ENCODE measurements at places on chromosomes 1 and 21. TPM values are rescaled to one million over a fixed set of nuclear protein-coding genes. Genes with fewer than 3 reads are reported as not detected.

SIM2 gene
- total RNA-seq = not detected

S100A8 gene
- total RNA-seq = not detected

TSPAN2 gene
- not detected for total RNA-seq

CD2 gene
- total RNA-seq = not detected

RGS16 gene
- 0.20 TPM for total RNA-seq

DNAH14 gene
- 17.6 TPM for total RNA-seq

DNM3 gene
- total RNA-seq = 1.8 TPM

SPATA46 gene
- not detected for total RNA-seq

CD1D gene
- total RNA-seq = 0.39 TPM

SLC45A3 gene
- 0.37 TPM for total RNA-seq

EPHA10 gene
- total RNA-seq = not detected

IKBKE gene
- total RNA-seq = 16.4 TPM

IER5 gene
- total RNA-seq = 33.8 TPM

PKNOX1 gene
- total RNA-seq = 12.9 TPM

IFI44 gene
- total RNA-seq = 26.5 TPM

PAQR6 gene
- total RNA-seq = 0.59 TPM

DNASE2B gene
- total RNA-seq = not detected

IGSF3 gene
- total RNA-seq = 0.39 TPM

F3 gene
- total RNA-seq = 29.0 TPM

CD1E gene
- total RNA-seq = not detected

MAEL gene
- total RNA-seq = under 0.01 TPM

KCNC4 gene
- total RNA-seq = 1.1 TPM

AADACL3 gene
- not detected for total RNA-seq

GBP5 gene
- total RNA-seq = not detected

MAP10 gene
- total RNA-seq = 1.5 TPM

MAN1C1 gene
- 15.4 TPM for total RNA-seq

E2F2 gene
- 2.2 TPM for total RNA-seq

FCRL6 gene
- not detected for total RNA-seq

SHE gene
- under 0.01 TPM for total RNA-seq

MYOG gene
- total RNA-seq = not detected

FAM72B gene
- 5.3 TPM for total RNA-seq

SLC30A10 gene
- total RNA-seq = not detected

HSF2BP gene
- total RNA-seq = 0.73 TPM

CTH gene
- 5.7 TPM for total RNA-seq

GNG4 gene
- under 0.01 TPM for total RNA-seq

LCE3E gene
- not detected for total RNA-seq

KCNK1 gene
- total RNA-seq = 1.5 TPM

RBM11 gene
- total RNA-seq = not detected

ITSN1 gene
- 44.2 TPM for total RNA-seq

TEX38 gene
- total RNA-seq = not detected
